ENCODE measurements at places on chromosomes 13 and 19.
A peak's percentile ranks its signal among the peaks of the same experiment; 100 is the strongest.

DNA sequence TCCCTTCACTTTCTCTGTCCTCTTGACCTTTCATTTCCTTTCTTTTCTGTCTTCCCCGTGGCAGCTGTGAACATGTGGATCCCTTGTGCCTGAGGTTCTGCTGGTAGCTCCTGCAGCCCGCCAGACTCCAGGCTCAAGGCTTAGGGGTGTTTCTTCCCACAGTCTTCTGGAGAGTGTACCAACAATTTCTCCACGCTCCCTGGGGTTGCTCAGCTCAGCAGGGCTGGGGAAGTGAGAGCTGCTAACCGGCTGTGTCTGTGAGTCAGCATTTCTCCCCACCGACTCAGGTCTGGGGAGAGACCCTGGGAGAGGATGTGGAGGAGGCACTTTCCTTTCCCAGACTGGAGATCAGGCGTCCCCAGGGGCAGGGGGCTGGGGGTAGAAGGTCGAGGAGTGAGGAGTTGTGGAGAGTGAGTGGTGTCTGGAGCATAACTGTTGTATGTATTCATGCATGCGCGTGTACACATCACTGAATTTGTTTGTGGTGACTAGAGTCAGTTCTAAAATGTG lies 193.6 kb downstream of the KCNRG start:
- peak; percentile 77 for DNase-seq

- DNase-seq = no peak
Measured at GRCh38 chr19:4452230-4452990, 5.2 kb downstream of the UBXN6 start.

GRCh38 chr13:102970542-102970941 lies 95.7 kb downstream of the SLC10A2 start:
- DNase-seq = no peak

DNA sequence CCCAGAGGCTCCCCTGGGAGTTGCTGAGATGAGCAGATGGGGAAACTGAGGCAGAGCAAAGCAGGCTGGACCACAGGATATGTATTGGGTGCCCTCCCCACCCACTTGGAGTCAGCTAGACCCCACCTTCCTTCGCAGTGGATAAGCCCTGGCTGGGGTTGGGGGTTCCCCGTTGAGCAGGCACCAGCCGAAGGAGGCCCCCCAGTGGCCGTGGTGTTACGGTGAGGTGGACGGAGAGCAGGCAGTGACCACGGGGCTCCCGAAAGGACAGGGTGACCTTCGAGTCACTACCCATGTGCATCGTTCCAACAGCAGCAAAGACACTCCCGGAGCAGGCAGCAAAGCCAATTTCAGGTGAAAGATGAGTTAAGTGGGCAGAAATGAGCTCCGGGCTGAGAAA lies 62.4 kb upstream of the ADGRE5 start:
- no peak for DNase-seq

DNA sequence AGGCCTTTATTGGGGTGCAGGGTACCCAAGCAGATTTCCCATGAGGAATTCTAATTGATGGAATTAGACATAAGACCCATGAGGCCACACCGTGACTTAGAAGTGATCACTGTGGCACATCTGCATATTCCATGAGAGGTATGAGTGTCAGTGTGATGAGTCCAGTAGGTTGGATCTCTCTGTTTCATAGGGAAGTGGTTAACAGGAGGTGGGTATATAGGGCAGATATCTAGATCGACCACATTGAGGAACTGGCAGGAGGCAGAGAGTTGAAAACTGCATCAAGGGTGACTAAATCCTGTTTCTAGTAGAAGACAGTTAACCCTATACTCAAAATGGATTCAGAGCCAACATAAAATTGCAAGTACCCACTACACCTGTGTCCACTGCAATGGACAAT lies 68.6 kb upstream of the MIR17HG start:
- no peak for DNase-seq

- DNase-seq = no peak
Measured at GRCh38 chr13:23718996-23719395, 148.8 kb downstream of the TNFRSF19 start.

- DNase-seq = no peak
Measured at GRCh38 chr13:27504868-27505194, 54.5 kb upstream of the MTIF3 start.

- DNase-seq = no peak
Measured at GRCh38 chr13:84038001-84038400, 155.7 kb upstream of the SLITRK1 start.

GRCh38 chr19:38661136-38661535 lies 13.7 kb downstream of the ACTN4 start:
- DNase-seq = no peak

Data from kidney tubule cell (primary cell).